ENCODE measurements at places on chromosomes 16 and 17.

GRCh38 chr17:44918006-44918405, 2.7 kb upstream of the GFAP start:
- no peak for DNase-seq

DNA sequence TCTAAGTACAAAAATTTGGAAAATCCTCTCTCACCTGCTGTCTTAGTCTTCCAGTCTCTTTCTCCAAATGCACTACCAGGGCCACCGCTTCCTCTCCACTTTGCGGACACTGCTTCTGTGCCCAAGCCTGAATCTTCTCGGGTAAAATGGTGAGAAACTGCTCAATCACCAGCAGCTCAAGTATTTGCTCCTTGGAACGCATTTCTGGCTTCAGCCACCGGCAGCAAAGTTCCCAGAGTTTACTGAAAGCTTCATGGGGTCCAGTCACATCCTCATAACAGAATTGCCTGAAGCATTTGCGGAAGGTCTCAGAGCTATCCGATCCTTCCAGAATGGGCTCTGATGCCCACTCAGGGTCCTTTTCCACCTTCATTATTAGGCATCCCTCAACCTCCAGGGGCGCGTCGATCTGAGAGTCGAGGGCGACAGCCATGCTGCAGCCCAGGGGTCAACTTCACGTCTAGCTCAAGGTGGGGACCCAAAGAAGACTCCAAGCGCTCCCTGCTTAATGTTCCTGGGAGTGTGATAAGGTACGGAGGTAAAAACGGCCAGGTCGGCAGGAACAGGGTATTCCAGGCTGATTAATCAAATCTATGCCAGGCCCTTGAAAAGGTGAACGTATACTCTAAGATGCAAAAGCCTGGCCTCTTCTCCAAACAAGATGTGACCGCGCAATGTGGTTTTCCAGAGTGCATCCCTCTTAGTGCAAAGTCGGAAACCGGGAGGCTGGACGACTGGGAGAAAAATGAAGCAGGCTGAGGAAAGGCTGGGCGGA, 763 bp downstream of the ZKSCAN2 start:
- DNase-seq = peak; percentile 7

DNA sequence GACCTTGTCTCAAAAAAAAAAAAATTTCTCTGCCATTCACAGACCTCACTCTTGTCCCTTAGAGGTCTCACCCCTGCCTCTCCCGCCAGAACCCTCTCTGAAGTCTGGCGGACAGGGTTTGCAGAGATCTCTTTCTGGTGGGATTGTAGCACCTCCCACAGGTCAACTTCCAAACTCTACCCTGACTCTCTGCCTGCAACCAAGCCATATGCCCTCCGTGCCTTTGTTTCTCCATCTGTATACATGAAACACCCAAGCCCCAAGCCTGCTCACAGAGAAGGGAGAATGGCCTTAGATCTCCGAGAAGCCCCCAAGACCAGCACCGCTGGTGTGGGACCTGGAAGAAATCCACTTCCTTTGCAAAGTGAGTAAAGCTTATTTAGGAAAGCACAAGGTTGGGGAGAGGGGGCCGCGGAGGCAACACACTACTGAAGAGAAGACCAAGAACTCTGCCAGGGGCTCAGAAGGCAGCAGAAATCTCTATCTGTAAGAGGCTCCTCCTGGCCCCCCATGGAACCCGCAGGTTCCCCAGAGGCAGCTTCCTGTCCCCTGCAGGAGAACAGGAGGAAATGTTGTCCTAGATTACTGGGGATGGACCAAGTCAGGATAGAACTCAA, 219.9 kb downstream of the C16orf78 start:
- DNase-seq = no peak

- DNase-seq = peak; percentile 85
Measured at GRCh38 chr17:681738-682529, 32.7 kb downstream of the VPS53 start.

GRCh38 chr17:66978514-66979061, 14.1 kb downstream of the CACNG4 start:
- no peak for DNase-seq

GRCh38 chr17:17685775-17686291, 4.6 kb downstream of the RAI1 start:
- DNase-seq = peak; percentile 78

DNA sequence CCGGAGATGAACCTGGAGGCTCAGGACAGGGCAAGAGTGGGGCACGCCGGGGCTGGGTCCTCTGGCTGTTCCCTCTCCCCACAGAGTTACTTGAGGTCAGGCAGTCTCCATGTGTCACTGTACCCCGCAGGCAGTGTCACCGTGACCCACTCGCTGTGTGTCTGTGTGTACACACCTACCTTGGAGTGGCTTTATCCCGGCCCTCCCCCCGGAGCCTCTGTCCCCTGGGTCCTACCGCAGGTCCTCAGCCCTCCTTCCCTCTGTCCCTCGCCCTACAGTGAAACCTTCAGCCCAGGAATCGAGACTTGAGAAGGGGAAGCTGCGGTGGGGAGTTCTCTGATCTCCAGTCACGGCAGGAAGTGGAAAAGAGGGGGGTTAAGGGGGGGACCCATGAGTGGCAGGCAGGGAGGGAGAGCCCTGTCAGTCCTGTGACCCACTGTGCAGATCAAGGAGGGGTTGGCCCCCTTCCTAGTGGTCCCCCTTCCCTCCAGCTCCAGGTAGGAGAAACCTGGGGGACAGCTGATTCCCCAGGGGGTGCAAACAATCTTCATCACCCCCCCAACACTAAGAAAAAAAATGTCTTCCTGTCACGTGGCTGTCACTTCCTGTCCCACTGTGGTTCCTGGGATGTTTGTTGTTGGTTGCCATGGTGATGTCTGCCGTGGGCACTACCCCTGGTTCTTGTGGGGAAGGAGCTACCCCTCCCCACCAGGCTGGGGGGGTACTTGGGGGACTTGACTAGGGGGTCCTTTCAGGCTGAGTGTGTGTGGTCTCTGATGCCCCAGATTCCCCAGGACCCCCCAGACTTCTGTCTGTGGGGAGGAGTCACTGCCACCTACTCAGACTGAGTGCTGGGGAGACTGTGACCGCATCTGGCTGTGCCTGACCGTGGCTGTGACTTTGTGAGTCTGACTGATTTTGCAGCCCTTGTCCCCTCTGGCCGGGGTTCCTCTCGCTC, 13.7 kb downstream of the RARA start:
- peak; percentile 85 for DNase-seq

GRCh38 chr17:51745993-51746392, 412.5 kb downstream of the CA10 start:
- no peak for DNase-seq

DNA sequence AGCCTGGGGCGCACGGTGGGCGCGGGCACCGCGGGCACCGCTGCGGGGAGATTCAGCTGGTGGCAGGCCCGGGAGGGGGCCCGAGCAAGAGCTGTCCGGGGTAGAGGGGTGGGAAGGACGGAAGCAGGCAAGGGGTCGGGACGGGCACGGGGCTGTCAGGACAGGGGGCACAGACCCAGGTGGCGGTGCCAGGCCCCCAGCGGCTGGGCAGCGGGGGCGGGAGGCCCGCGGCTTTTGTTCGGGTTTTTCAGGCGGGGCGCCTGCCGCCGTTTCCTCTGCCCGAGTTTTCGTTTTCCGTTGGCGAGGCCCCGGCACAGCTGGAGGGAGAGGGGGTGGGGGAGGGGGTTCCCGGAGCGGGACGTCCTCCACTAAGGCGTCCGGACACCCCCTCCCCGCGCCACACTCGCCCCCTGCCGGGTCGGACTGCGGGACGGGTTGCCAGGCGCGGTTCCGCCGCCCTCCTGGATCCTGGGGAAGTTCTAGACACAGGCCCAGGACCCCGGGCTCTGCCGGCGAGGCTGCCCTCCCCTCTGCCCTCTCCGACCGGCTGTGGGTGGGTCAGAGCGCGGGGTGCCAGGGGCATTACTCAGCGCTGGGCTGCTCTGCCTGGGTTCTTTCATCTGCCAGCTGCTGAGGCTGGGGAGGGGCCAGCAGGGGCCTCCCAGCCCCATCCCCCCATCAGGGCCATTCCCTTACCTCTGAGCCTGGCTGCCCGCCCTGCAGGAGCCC, 543 bp downstream of the ARHGAP23 start:
- no peak for DNase-seq

GRCh38 chr16:3471518-3472176, 23.6 kb downstream of the C16orf90 start:
- no peak for DNase-seq

DNA sequence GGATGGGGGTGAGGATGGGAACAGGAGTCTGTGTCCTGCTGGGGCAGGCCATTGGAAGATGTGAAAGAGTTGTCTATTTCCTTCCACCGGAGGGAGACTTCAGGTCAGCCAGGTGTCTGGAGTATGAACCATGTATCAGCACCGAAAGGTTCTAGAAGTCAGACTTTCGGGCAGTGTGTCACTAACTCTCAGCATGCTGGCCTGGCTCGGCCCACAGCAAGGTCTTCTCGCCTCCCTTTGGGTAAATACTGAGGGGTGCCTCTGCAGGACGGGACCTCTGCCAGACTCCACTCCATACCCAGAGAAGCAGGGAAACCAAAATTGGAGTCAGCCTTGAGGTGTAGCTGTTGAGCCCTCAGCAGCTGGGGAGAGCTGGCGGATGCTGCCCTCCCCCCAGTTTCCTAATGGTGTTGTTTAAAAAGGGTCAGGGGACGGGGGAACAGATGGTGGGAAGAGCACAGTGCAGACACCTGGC, 507 bp downstream of the CIITA start:
- no peak for DNase-seq

DNA sequence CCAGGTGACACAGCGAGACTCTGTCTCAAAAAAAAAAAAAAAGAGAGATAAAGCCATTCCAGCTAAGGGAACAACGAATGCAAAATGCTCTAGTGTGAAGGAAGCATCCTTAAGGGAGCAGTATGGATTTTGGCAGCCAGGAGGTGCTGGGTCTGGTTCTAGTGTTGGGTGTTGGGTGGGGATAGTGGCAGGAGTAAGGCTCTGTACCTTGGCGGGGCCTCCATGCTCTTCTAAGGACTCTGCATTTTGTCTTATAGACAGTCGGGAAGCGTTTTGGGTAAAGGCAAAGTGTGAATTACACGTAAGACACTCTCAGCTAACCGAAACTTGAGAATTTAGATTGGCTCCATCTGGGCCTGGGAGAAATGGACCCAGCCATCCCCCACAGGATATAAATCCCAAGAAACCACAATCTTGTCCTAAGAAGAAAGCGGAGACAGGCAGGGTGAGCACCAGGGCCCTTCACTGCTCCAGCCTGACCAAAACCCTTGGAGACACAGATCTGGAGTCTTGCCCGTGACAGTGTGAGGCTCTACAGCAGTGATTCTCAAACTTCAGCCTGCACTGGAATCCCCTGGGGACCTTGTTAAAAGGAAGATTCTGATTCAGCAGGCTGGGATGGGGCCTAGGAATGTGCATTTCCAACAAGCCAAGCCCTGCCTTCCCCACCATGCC, 33.1 kb upstream of the PHB1 start:
- peak; percentile 84 for DNase-seq

DNA sequence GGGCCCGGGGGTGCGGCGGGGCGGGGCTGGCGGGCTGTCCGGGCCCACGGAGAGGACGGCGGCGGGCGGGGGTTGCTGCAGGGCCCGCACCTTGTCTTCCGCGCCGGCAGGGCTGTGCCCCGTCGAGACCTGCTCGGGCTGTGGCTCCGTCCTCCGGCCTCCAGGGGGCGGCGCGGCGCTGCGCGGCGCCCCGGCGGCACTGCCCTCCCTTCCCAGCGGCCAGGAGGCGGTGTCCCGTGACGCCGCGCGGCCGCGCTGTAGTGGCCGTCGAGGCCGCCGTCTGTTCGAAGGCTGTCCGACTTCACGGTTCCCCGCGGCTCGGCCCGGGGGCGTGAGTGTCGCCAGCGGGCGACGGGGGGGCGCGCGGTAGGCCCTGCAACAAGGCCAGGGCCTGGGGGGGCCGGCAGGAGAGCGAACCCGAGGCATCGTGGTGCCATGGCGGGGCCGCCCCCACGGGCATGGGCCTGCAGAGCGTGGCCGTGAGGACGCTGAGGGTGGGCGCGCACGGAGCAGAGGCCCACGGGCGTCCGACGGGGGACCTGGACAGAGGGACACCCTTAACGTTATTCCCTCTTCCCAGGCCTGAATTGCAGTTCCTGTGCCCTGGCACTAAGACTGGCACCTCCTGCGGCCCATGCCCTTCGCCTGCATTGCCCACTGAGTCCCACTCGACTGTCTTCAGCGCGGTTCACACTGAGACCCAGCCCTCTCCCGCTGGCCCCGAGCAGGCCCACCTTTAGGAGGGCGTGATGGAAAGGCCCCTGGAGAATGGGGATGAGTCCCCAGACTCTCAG, at the start of gene PLEKHG4:
PLEKHG4 (plus strand) TSS at position 237 of the 794 bp plus-strand sequence; CDS start at position 750, 513 bp downstream.
- DNase-seq = peak; percentile 78

DNA sequence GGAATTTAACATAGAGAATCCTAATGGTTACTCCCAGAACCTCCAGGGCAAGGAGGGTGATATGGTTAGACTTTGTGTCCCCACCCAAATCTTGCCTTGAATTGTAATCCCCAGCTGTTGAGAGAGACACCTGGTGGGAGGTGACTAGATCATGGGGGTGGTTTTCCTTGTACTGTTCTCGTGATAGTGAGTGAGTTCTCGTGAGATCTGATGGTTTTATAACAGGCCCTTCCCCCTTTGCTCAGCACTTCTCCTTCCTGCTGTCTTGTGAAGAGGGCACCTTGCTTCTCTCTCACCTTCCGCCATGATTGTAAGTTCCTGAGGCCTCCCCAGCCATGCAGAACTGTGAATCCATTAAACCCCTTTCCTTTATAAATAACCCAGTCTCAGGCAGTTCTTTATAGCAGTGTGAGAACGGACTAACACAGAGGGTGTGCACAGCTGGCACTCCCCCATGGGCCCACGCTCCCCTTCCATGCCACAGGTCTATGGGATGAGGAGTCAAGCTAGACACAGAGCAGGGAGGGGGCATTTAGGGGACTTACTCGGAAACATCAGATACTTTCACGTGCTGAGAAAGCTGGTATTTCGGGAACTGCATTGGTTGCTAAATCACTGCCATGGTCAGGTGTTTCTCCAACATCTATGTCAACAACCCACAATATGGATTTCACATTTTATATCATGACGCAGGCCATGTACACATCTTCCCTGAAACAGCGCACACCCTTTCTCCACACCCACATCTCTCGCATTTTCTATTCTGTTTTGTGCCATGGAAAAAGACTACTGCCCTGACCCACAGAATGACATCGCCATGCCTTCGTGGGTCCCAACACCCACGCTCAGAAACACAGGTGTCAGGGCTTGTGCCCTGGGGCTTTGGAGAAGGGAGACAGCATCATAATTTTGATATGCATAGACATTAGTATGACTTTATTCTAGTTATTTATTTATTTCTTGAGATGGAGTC, 199.1 kb upstream of the GSE1 start:
- no peak for DNase-seq

- DNase-seq = peak; percentile 11
Measured at GRCh38 chr17:79082311-79083190, 7.9 kb downstream of the ENGASE start.

GRCh38 chr17:29929006-29929532, 959 bp downstream of the SSH2 start:
- DNase-seq = peak; percentile 34

- DNase-seq = no peak
Measured at GRCh38 chr16:1286513-1287094, 22.8 kb upstream of the UBE2I start.

GRCh38 chr16:4924593-4925292, 12.2 kb downstream of the PPL start:
- DNase-seq = no peak

Data from fibroblast of skin of right quadriceps (primary cell).